CD4-positive, alpha-beta memory T cell (primary cell): ENCODE measurements at places on chromosomes 3 and 15. TPM values are rescaled to one million over a fixed set of nuclear protein-coding genes. Genes with fewer than 3 reads are reported as not detected.

The GCSAM gene
- 36.8 TPM for polyA plus RNA-seq

The SLCO2A1 gene
- not detected for polyA plus RNA-seq

The EHD4 gene
- 16.4 TPM for polyA plus RNA-seq

The POPDC2 gene
- 2.0 TPM for polyA plus RNA-seq

The RFTN1 gene
- 57.0 TPM for polyA plus RNA-seq

The HOMER2 gene
- not detected for polyA plus RNA-seq

The PLS1 gene
- 5.0 TPM for polyA plus RNA-seq
